Activated CD8-positive, alpha-beta memory T cell treated with anti-CD3 and anti-CD28 coated beads, Interleukin-2, amount 10 ng/mL, durations not matched to agents 7 days and 5 days (primary cell): ENCODE measurements at places on chromosomes 5 and 9.

DNA sequence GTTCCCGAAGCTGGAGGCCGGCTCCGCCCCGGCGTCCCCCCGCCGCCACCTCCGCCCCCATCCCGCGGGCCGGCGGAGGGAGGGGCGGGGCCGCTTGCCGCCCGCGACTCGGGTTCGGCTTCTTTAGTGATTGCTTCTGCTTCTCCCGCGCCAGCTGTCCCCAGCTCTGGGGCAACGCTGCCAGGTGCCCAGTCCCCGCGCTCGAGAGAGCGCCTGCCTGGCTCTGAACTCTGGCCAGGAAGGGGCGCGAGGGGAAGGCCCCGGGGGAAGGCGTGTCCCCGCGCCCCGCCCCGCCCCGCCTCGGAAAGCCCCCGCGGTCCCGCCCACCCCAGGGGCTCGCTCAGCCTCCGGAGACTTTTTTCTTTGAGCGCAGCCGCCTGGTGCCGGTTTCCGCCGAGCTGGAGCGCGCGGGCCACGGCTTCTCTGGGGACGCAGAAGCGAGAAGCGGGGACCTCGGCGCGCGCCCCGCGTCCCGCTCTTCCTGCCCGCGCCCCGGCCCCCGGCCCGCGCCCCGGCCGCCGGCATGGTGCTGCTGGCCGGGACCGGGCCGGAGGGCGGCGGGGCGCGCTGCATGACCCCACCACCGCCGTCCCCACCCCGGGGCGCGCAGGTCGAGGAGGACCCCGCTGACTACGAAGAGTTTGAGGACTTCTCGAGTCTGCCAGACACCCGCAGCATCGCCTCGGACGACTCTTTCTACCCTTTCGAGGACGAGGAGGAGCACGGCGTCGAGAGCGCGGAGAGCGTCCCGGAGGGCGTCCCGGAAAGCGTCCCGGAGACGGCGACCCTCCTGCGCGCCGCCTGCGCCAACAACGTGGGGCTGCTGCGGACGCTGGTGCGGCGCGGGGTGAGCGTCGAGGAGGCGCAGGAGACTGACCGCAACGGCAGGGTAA is at the start of gene ANKRD33B:
TSS of gene ANKRD33B (plus strand) at position 126 of the 893 bp plus-strand sequence. CDS start at position 524, 398 bp downstream.
- peak; percentile 86 for DNase-seq

DNA sequence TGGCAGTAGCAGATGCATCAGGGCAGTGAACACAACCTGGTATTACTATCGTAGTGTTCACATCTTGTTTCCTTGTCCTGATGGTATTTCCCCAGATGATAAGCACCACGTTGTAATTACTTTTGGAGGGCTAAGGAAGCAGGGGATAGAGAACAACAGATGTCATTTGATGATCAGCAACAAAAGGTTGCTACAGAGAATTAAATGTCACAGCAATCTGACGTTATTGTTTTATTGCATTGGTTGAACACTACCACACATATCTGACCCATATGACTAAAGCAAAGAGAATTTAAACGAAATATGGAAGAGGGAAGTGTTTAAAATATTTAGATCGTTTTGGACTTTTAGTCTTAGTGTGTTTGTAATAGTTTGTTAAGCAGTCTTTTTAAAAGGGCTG is 408.3 kb downstream of the SH3GL2 start:
- no peak for DNase-seq

- no peak for DNase-seq
Measured at GRCh38 chr9:97406620-97407177, 5.2 kb upstream of the TDRD7 start.

GRCh38 chr5:115723220-115723619 is 93.2 kb downstream of the CDO1 start:
- DNase-seq = no peak

GRCh38 chr9:113516840-113517577 is 53.5 kb downstream of the RGS3 start:
- DNase-seq = peak; percentile 94

GRCh38 chr9:126114409-126114760 is 212.2 kb upstream of the MVB12B start:
- peak; percentile 29 for DNase-seq

DNA sequence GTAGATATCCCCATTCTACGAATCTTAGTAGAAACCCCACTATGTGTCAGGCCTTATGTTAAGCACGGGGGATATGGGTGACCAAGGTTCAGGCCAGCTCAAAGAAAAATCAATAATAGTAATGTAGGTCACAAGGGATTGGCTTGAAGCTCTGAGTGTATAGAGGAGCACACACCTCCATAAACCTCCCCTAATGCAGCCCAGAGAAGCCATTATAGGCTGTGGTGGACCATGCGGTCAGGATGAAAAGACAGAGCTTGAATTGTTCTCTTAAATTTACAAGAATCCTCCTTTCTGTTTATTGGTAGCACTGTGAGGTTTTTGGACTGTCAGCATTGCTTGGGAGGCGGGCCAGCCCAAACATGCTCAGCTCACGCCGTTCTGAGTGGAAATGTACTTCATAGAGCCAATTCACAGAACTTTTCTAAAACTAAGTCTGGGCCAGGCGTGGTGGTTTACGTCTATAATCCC is 9.1 kb downstream of the PDE6A start:
- DNase-seq = no peak

DNA sequence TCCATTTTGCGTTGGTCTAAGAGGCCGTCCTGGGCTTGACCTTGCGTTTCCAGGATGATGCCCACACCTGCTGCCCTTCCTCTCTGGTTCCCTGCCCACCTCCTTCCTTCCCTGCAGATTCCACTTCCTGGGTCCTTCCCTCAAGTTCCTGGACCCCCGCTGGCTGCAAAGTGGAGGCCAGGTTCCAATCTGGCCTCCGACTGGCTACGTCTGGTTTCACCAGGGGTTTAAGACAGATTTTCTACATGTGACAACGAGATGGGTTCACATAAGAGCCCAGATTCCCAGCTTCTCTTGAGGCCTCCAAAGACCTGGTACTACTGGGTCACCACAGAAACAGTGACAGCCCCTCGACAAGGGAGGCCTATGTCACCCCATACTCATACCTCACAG is 2.1 kb downstream of the MGAT4B start:
- no peak for DNase-seq

DNA sequence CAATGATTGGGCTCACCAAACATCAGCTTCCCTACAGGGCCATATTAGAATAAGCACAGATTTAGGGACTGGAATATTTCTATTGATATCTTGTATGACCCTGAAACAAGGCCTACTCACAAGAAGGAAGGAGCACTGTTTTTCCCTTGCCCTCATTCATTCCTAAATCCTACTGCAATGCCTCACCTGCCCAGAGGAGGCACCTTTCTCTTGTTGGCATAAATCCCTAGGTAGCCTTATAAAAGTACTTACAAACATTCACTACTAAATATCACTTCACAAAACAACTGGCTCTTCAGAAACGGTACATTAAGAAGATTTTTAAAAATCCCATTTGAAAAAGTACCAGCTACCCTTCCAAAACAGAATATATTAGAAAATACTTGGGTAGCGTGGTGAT is 449.4 kb downstream of the CDH18 start:
- DNase-seq = no peak

DNA sequence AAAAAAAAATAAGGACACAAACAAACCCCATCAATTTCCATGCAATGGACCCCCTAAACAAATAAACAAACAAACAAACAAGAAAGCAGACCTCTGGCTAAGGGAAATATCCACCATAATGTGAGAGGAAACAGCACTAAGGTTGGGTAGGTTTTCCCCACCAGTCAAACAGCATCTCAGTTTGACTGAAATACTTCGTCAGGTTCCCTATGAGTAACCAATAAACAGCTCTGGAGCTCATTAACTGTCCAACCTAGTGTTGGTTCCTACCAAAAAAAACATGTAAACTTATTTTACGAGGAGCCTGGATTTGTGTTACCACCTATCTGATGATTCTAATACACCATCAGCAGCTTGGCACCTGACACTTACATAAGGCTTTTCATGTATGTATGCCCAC is 198.5 kb upstream of the TARS1 start:
- no peak for DNase-seq

- no peak for DNase-seq
Measured at GRCh38 chr9:87545858-87546257, 48.2 kb downstream of the DAPK1 start.

- DNase-seq = no peak
Measured at GRCh38 chr9:81499021-81499454, 190.3 kb downstream of the TLE1 start.

- DNase-seq = no peak
Measured at GRCh38 chr5:102863764-102864560, 108.9 kb downstream of the PAM start.

GRCh38 chr9:121567500-121568342 is 68.1 kb upstream of the GGTA1 start:
- DNase-seq = no peak

DNA sequence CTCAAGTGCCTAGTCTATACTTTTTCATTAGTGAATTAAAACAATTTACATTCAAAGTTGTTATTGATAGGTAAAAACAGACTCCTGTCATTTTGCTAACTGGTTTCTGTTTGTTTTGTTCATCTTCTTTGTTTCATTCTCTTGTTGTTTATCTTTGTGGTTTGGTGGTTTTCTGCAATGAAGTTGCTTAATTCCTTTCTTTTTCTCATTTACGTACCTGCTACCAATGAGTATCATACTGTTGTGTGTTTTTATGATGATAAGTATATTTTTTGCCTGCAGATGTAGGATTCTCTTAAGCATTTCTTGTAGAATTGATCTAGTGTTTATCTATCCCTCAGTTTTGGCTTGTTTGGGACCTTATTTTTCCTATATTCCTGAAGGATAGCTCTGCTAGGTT is 2230.0 kb downstream of the MAT2B start:
- DNase-seq = no peak

DNA sequence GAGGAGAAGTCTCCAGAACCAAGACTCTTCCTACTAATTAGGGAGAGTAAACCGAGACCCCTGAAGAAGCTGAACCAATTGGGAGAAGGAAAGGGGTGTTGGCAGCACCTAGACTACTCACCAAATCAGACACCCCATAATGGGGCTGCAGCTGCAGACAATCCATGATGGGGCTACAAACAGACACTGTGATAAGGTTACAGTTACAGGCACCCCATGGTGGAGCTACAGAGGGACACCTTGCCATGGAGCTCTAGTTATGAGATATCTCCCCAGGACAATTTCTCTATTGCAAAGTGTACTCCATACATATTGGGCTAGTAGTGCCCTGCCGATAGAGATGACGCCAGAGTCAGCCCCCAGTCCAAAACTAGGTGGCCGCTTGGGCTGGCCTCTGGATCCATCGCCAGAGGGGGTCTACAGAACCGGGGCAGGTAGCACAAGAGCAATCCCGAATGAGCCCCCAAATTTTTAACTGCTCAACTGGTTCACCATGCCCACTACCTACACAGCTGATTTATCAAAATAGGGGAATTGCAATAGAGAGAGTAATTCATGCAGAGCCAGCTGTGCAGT is 2.1 kb upstream of the NANS start:
- no peak for DNase-seq

DNA sequence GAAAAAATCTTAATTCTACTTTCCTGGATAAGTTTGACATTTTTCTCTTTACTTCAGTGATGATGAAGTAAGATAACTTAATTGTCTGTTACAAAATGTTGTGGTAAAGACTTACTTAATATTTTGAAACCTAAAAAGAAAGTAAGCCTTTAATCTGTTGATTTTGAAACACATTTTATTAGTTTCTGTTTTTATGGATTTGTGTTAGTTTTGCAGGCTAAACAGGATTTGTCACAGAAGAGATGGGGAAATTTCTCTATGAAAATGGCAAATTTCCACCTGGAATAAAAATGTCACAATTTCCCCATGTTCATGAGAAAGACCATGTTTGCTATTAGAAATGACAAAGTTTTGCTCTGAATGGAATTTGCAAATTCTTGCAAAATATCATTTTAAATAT is 237.1 kb downstream of the RFX3 start:
- DNase-seq = no peak

DNA sequence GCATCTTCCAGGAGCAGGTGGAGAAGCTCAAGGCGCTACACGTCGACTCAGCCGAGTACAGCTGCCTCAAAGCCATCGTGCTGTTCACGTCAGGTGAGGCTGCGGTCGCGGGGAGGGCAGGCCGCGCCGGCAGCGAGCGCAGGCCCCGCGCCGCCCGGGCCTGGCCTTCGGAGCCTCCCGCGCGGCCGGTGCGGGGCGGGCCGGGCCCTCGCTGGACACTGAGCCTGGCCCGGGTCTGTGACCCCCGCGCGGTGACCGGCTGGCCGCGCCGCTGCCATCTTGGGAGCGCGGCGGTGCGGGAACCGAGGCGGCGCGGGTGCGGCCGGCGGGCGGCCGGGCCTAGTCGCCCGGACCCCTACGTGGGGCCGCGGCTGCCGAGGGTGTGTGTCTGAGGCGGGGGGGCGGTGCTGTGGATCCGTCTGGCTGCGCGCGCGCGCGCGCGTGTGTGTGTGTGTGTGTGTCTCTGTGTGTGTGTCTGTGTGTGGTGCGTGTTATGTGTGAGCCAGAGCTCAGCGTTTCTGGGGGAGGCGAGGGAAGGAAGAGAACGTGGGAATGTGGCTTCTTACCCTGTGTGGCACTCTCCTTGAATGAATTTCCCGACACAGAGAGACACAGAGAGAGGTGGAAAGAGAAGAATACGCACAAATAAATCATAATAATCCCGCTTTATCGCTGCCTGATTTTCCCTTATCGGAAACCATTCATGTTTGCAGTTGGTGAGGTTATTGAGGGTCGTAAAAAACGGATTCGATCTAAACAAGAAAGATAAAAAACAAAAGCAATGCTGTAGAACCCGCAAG is 5.5 kb downstream of the NR2F1 start:
- DNase-seq = no peak

- DNase-seq = no peak
Measured at GRCh38 chr9:135036861-135037465, 50.5 kb upstream of the OLFM1 start.

DNA sequence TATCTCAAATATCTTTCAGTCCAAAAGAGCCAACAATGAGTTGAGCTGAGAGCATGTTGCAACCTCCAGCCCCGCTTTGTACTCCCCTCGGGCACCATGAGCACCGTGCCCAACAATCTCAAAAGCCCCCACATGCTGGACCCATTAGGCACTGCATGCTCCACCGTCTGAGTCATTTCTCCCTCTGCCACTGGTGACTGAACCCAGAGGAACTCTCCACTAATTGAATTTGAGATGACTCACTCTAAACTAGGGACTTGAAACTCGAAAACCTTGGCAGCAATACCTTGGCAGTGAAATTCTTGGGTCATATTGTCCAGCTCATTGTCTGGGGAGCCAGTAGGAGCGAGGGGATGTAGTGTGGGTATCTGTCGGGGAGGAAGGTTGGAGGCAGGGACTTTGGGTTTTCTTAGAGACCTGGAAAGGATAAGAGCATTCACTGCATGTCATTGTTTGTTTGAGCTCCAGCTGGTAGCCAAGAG is 49.9 kb upstream of the SLIT3 start:
- no peak for DNase-seq

DNA sequence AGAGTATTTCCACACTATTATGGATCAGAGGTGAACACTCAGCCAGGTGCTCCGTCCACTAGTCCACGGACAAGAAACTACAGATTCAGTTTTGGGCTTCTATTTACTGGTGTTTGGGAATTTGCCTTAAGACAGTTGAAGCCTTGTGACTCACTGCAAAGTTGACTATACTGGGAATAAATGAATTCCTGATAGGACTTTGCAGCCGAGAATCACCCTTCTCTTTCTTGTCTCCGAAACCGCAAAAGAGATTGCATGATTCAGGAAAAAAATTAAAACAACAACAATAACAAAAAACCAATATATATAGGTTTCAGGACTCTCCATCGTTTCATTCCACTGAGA is 716 bp downstream of the TMEM171 start:
- no peak for DNase-seq
